ENCODE measurements at places on chromosomes 6 and 20.

DNA sequence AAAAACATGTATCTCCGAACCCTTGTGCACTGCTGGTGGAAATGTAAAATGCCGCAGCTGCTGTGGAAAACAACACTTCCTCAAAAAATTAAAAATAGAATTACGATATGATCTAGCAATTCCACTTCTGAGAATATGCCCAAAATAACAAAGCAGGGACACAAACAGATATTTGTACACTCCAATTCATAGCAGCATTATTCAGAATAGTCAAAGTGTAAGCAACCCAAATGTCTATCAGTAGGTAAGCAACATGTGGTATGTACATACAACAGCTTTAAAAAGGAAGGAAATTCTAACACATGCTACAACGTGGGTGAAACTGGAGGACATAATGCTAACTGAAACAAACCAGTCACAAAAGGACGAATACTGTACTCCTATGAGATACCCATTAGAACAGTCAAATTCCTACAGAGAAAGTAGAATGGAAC lies 5.7 kb upstream of the RAB5IF start:
- DNase-seq = no peak

- DNase-seq = no peak
Measured at GRCh38 chr20:37781626-37782025, 87.8 kb downstream of the CTNNBL1 start.

GRCh38 chr6:14757418-14757817 lies 488.5 kb upstream of the JARID2 start:
- DNase-seq = no peak

DNA sequence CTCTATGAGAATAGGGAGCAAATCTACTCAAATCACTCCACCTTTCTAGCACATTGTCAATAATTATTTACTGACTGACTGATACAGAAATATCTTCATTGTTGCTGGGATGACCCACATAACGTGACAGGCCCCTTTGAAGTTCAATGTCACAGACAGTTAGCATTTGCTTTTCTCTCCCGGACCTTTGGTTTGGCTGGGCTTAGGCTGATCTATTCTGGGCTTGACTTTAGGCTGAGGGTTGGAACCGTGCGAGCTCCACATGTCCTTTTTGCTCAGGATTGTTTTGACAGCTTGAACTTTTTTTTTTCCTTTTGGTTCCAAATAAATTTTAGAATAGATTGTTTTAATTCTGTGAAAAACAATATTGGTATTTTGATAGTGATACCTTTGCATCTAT lies 12.0 kb downstream of the ULBP3 start:
- no peak for DNase-seq

DNA sequence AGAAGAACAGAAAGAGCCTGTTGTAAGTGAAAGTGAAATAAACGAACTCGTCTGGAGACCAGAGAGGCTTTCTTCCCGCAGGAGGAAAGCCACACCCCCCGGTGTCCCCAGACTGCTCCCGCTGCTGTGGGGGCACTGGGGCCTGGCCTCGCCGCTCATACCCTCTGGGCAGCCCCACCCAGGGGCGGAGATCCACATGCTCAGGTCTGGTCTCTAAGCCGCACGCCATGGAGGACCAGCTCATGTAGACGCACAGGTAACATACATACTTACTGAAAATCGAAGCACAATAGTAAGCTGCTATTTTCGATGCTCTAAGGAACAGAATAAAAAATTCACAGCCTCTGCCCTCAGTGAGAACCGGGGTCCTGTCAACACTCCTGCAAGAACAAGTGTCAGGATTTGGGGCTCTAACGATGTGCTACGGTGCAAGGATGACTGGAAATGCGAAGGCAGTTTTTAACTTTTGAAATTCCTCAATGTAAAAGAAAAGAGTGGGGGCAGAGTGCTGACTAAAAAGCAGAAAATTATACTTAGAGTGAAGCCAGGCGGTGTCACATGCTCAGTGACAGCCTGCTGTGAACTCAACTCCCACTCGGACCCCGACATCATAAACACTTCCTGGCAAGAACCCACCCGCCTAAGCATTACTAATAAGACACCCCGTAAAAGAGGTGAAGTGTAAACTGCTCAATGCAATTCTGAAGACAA lies 110.5 kb downstream of the IRF4 start:
- DNase-seq = no peak

DNA sequence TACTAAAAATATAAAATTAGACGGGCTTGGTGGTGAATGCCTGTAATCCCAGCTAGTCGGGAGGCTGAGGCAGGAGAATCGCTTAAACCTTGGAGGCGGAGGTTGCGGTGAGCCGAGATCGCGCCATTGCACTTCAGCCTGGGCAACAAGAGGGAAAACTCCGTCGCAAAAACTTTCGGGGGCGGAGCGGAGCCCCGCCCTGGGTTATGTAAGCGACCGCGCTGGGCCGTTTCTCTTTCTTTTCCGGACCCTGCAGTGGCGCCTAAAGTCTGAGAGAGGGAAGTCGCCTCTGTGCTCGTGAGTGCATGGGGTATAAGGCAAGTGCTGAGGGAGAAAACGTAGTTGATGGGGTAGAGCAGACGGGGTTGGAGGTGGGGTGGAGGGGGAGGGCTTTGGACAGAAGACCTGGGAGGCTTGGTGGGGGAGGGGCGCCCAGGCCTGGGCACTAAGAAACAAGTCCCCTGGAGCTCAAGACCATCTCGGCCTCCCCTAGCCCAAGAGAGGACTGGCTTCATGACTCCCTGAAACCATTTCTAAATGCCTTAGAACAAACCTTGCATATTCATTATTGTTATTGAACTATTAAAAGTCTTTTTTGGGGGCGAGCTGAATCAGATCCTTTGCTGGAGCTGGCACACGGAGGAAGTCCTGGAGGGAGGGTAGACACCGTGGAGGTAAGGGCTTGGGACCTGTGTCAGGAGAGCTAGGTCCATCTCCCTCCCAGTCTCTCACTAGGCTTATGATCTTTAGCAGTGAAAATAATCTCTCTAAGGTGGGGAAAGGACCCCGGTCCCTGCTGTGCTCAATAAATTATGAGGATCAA lies 2.7 kb upstream of the MICA start:
- DNase-seq = no peak

DNA sequence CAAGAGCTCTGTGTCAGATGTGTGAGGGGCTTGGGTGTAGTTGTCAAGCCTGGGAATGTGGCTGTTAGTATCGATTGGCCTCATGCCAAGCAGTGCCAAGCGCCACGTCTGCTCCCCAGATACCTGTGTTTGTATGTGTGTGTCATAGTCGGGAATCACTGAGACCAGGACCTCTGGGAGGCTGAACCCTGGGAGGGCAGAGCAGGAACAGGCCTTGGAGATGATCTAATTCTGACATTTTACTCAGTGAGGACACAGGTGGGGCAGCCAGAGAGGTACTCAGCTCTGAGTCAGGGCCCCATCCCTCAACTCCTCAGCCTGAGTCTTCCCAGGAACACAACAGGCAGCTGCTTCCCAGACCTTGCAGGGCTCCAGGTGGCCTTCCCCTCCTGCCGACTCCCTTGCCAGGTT lies 51.2 kb upstream of the FANCE start:
- DNase-seq = no peak

DNA sequence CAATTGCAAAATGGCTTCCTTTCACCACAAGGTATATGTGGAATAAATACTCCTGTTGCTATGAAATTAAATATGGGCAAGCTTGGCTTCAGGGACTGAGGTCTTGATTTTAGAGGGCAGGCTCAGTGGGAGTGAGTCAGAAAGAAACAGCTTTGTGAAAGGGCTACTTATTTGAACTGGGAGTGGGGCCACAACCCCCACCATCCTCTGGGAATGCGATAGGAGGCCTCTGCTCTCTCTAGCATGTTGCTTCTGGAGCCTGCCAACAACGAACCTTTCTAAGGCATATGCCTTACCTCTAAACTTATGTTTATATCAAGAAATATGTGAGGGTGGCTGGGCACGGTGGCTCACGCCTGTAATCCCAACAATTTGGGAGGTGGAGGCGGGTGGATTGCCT lies 149.7 kb downstream of the LRRC1 start:
- no peak for DNase-seq

DNA sequence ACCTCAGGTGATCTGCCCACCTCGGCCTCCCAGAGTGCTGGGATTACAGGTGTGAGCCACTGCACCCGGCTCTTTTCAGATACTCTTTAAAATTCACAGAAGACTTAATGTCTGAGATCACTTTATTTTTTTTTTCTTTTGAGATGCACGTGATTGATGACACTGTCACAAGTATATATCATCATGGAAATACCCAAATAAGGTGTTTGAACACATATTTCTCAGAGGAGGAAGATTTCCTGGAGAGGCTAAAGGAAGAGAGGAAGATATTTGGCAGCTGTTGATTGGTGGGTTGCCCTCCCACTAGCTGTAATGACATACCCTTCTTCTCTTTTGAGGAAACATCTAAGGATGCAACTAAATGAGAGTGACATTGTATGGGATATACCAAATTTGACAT lies 225.9 kb upstream of the CITED2 start:
- no peak for DNase-seq

- no peak for DNase-seq
Measured at GRCh38 chr6:128919412-128920180, 36.7 kb downstream of the LAMA2 start.

- DNase-seq = no peak
Measured at GRCh38 chr6:27273783-27274182, 26.3 kb downstream of the PRSS16 start.

Data from A549 (cell line).